Stimulated activated CD4-positive, alpha-beta T cell treated with anti-CD3 and anti-CD28 coated beads, Interleukin-4, amount 100 ng/mL, for 24 hours (primary cell): ENCODE measurements at places on chromosomes 5 and 9.

DNA sequence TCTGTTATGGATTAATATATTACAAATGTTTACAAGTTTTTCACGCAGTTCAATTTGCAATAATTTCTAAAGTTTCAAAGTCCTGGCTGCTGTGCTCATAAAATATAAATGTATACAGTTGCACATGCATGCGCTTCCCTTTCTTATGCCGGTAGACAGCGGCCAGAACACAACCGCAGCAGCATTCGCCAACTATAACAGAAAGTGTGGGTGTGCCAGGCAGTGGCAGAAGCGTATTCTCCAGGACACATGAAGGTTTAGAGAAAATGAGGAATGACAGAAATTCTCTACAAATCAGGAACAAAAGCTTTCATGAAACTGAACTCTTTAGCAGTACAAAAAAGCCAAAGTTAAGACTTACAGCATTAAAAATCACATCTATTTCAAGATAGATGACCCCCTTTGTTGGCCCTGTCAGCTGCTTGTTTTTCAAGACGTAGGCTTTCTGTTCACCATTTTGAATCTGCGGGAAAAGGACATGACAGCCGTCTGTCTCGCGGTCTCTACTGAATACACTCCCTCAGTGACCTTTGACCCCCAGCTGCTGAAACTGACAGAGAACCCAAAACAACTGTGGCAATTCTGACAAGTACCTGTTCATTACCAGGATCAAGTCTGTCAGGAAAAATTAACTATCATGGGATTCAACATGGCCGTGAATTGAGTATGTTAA is 252.2 kb downstream of the SLF1 start:
- no peak for DNase-seq

DNA sequence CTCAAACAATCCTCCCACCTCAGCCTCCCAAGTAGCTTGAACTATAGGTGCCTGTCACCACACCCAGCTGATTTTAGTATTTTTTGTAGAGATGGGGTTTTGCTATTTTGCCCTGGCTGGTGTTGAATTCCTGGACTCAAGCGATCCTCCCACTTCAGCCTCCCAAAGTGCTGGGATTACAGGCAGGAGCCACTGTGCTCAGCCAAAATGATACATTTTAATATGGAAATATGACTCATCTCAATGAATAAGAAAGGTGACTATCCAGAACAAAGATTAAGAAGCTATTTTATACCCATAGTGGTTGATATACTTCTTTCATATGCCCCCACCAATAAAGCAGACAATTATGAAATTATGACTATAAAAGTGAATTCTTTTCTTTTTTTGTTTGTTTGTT is 166.2 kb downstream of the NFIB start:
- DNase-seq = no peak

DNA sequence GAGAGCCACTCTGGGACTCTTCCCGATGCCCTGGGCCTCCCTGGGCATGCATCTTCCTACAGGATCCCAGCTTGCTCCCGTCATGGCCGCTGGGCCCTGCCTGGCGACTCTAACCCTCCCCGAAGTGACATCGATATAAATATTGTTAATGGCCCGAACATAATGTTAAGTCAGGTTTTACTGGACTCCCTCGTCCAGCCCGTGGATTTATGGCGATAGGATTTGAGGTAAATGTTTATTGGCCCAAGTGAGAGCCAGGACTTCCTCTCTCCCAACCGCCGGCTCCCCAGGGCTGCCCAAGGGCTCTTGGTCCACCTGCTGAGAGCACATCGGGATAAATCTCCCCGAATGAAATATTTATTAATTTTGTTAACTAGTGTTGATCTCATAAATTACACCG is 246.3 kb downstream of the PBX3 start:
- DNase-seq = no peak

DNA sequence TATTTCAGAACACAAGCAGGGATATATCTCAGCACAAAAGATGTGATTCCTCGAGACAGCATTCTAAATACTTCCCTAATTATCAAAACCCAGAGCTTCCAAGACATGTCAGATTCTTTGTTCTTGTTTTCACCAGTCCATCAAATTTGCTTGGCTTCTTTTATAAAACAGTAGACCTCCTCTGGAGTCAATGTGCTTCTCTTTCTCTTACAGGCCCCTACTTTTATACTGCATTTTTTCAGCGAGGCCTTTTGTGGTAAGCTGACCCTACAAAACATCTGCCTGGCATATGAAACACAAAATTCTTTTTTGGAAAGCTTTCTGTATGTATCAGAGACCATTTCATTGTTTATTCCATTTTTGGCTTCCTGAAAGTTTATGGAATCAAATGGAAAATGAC is 81.8 kb downstream of the ARSB start:
- no peak for DNase-seq

GRCh38 chr9:128723352-128723865 is 518 bp downstream of the ZDHHC12 start:
- DNase-seq = no peak

GRCh38 chr5:158589939-158590338 is 509.8 kb downstream of the EBF1 start:
- DNase-seq = no peak
